ENCODE measurements at places on chromosomes 4 and X.

DNA sequence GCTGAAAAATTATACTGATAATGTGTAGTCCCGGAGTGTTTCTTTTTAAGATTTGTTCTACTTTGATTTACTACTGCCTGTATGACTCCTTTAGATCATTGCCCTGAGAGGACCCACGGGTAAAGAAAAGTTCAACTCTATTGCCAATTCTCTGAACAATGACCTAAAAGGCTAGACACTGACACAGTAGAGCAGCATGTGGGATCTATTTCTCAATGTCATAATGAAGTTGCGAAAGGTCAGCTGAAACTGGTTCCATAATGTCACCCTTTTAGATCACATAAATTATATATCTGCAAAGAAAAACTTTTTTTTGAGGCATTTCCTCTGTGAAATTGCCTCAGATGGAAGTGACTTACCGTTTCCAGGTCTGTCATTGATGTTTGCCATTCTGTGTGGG, 67.4 kb downstream of the GLRB start:
- DNase-seq: no peak

DNA sequence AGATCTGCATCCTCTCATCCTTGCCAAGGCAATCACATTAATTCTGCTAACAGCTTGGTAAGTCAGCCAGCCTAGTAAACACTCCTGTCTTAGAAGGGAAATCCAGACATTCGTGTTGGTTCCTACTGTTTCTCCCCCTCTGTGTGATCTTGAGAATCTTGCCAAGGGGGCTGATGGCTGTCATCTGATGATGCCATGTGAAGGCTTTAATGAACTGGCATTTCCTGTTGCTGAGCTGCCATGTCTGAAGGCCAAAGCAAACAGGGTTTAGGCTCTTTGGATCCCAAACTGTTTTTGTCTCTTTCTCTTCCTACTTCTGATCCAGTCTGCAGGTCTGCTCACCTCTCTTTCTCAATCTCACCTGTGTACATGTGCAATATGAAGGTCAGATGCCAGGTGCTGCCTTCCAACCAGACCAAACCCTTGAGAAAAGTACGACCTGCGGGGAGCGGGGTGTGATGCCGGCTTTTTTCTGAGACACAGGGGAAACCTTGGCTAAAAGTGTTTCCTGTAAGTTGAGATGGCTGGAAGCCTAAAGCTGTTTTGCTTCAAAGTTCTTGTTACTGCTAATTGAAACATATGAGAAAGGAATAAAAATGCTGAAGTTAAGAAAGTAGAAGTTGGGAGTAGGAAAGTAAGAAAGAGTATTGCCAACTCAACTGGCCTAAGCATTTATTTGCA, 532.9 kb downstream of the ANKRD50 start:
- no peak for DNase-seq

GRCh38 chr4:105093975-105094374, 52.7 kb upstream of the TET2 start:
- DNase-seq: no peak

- DNase-seq: no peak
Observed at GRCh38 chr4:22764183-22764582, 71.4 kb downstream of the GBA3 start.

GRCh38 chrX:40444798-40445496, 135.8 kb upstream of the ATP6AP2 start:
- DNase-seq: no peak

DNA sequence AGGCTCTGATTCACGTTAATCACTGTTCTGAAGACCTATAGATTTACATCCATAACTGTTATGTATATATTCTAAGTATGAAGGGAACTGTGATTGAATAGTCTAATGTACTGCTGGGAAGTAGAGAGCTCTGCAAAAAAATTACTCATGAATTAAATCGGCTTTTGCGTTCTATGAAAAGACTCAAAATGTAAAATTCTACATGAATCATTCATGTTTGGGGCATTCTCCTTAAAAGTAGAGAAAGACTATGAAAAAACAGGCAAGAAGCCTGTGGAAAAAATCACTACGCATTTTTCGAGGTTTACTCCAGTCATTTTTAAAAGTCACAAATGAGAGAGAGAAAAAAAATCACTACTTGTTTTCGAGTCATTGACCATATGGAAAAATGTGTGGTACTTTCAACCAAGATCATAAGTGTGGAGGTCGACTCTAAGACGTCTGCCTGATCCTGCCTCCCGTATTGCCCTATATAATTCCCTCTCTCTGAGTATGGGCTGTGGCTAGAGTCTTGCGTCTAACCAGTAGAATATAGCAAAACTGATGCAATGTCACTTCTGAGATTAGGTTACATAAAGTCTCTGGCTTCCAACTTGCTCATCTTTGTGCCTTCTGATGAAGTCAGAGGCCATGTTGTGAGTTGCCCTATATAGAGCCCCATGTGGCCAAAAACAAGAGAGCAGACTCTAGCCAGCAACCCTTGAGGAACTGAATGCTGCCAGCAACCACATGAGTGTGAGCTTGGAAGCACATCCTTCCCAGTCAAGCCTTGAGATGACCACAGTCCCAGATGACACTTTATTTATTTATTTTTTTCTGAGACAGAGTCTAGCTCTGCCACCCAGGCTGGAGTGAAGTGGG, 32.1 kb upstream of the VEGFD start:
- DNase-seq: no peak

- no peak for DNase-seq
Observed at GRCh38 chr4:174218127-174218790, 65.2 kb downstream of the FBXO8 start.

DNA sequence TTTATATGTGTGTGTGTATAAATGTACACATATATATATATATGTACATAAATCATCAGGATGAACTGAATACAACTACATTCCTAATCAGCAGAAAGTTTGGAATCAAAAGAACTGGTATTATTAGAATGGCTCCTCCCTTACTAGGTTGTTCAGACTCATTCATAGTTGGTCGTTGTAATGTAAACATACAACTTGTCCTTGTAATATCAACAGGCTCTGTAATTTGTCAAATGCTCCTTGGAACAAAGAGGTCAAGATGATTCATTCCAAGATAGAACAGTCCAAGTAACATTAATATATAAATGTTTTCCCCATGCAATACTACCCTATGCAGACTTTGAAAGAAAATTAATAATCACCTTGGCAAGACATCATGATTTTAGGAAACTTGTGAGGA, 351.4 kb upstream of the SMIM31 start:
- no peak for DNase-seq

DNA sequence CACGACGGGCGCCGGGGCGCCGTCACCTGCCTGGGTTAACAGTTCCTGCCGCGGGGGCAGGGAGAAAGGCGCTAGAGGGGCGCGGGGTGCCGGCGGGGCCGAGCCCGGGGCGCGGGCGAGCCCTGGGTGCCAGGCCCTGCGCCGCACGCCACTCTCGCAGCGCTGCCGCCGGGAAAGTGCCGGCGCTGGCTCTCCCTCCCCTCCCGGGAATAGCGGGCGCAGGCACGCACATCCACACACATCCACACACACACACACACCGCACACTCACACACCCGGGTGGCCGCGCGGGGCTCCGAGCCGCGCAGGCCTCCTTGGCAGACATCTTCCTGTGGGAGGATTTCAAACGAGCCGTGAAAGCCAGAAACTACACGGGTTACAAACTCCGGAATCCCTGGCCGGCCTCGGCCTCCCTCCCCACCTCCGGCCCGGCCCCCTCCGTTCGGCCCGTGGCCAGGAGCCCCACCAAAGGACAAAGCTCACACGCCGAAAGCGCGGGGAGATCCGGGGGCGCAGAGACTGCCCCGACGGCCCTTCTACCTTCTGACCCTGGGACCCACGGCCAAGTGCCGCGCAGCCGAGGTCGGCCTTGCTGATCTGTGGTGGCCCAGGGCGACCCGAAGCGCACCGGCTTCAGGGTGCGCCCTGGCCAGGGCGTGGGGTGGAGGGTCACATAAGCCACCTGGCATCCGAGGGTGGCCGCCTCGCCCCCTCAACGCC, 92.3 kb downstream of the BCOR start:
- DNase-seq: peak; percentile 0

GRCh38 chr4:86014599-86014998, 345.3 kb downstream of the MAPK10 start:
- DNase-seq: no peak

GRCh38 chrX:66200855-66201795, 37.1 kb downstream of the HEPH start:
- no peak for DNase-seq

GRCh38 chrX:20212486-20213089, 54.1 kb downstream of the RPS6KA3 start:
- DNase-seq: no peak

GRCh38 chr4:89067417-89067816, 10.4 kb upstream of the FAM13A start:
- DNase-seq: no peak

DNA sequence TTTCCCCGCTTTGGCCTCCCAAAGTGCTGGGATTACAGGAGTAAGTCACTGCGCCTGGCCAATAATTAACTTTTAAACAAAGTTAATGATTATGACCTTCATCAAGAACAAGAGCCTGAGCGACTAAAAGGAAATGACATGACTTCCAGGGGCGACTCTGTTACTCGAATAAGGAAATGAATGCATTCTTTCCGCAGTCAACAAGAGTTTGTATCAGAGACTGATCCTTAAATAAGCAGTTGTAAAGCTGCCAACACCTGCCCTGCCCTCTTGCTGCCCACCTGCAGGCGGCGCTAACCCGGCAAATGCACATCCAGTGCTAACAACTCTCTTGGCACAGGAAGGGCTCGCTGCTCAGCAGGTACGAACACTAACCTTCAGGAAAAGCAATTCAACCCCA, 27.3 kb downstream of the WDR1 start:
- DNase-seq: no peak

DNA sequence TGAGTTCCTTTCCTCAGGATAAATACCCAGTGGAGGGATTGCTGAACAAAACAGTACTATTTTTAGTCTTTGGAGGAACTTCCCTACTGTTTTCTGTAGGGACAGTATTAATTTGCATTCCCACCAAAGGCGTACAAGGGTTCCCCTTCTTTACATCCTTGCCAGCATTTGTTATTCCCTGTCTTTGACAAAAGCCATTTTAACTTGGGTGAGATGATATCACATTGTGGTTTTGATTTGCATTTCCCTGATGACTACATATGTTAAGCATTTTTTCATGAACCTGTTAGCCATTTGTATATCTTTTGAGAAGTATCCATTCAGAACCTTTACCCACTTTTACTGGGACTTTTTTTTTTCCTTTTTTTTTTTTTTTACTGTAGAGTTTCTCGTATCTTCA, 126.2 kb upstream of the ANXA10 start:
- DNase-seq: no peak

DNA sequence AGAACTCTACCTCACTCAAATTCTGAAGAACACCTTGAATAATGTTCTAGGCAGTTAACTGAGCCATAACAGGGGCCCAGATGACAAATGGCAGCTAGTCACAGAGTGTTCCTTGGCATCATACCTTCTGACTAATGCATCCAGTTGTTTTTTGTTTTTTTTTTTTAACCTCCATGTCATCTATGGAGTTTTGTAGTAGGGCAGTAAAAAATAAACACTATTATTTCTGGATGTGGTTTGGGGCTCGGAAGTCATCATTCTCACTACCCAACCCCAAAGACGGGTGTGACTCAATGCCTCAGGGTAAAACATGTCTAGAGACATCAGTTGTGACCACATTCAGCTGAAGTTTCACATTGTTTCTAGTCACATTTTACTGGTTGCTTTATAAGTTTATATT, 31.2 kb upstream of the MCF2 start:
- no peak for DNase-seq

DNA sequence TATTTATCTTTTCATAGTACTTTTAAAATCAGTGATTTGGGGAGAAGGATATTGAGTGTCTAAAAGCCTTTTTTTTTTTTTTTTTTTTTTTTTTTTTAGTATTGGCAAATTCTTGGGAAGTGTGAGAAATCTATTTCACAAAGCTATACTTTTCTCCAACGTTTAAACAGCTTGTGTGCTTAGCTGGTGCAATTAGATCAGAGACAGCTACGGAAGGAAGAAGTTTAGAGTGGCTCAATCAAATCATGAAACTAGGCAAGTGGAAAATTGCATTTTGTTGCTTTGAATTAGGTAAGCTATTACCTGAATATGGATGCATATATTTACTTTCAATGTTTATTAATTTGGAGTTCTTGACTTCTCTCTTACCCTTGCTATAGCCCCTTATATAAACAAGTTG, 1001.9 kb downstream of the PDHA2 start:
- no peak for DNase-seq

GRCh38 chrX:39875834-39876628, 221.7 kb downstream of the BCOR start:
- no peak for DNase-seq

GRCh38 chrX:75623535-75623934, 100.7 kb upstream of the ZDHHC15 start:
- DNase-seq: no peak

- DNase-seq: no peak
Observed at GRCh38 chrX:110086916-110087484, 84.1 kb downstream of the TMEM164 start.

- no peak for DNase-seq
Observed at GRCh38 chrX:94524867-94525266, 850.9 kb downstream of the FAM133A start.

DNA sequence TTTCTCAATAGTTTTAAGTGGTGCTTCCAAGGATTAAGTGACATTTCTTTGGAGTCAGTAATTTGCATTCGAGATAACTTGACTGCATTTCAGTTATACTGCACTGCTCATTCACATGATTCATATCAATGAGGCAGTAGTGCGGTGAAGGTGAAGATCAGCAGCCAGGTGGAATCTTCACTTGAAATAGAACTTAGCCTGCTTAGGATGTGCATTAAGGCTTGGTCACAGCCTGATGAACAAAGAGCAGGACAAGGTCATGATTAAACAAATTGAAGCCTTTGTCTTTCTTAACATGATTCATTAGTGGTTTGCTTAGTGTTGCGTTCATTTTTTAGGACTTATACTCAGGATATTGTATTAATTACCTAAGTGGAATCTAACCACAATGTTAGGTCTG, 212.1 kb upstream of the GALNTL6 start:
- DNase-seq: no peak

GRCh38 chrX:110346681-110347080, 12.0 kb upstream of the RTL9 start:
- no peak for DNase-seq

DNA sequence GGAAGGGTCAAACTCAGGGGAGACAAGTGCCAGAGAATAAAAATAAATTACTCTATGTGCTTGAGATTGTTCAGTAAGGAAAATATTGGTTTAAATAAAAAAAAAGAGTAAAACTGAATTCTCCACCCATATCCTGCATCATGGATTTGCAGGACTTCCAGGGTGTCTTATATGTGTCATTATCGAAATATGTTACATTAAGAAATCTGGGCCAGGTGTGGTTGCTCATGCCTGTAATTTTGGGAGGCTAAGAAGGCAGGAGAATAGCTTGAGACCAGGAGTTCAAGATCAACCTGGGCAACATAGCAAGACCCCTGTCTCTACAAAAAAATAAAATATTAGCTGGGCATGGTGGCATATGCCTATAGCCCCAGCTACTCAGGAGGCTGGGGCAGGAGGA, 104.9 kb downstream of the PPP3CA start:
- no peak for DNase-seq

GRCh38 chr4:123588631-123589241, 192.1 kb downstream of the SPRY1 start:
- no peak for DNase-seq

Measured in stimulated activated naive CD4-positive, alpha-beta T cell treated with Interleukin-2 at 50 U/mL for 16 hours (primary cell).